Stomach (tissue), 19 donors: ENCODE measurements at places on chromosomes 11 and 22. TPM values are rescaled to one million over a fixed set of nuclear protein-coding genes. Genes with fewer than 3 reads are reported as not detected.

RASGRP2 gene
- 7.2 TPM for polyA plus RNA-seq

FADS2 gene
- 17.1 TPM for polyA plus RNA-seq

DNA sequence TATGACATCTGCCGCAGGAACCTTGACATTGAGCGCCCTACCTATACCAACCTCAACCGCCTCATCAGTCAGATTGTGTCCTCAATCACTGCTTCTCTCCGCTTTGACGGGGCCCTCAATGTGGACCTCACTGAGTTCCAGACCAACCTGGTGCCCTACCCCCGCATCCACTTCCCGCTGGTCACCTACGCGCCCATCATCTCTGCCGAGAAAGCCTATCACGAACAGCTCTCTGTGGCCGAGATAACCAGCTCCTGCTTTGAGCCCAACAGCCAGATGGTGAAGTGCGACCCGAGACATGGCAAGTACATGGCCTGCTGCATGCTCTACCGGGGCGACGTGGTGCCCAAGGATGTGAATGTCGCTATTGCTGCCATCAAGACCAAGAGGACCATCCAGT, 16.0 kb downstream of the TUBA8 start:
- no peak for DNase-seq

DNA sequence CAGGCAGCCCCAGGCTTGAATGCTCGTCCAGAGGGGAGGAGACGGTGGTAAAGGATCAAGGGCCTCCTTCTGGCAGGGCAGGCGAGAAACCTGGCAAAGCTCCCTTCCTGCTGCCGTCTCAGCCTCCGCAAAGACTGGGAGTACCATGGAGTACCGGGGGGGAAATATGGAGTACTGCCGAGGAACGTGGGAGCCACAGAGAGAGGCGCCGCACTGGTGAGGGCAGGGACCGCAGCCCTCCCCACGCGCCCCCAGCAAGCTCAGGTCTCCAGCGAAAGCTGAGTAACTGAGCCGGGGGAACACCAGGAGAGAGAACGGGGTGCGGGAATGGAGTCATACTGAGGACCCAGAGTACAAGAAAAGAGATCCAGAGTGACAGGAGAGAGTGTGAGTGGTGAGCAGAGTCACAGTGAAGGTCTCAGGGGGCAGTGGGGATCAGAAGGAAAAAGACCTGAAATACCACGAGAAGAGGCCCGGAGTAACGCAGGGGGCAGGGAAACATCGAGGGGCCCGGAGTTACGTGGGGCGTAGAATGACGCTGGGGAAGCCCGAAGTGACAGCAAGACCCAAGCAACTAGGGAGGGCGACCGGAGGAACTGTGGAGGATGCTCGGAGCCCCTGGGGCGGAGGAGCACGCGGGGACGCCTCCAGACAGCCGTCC, 740 bp downstream of the EML3 start:
- peak; percentile 83 for DNase-seq

DNA sequence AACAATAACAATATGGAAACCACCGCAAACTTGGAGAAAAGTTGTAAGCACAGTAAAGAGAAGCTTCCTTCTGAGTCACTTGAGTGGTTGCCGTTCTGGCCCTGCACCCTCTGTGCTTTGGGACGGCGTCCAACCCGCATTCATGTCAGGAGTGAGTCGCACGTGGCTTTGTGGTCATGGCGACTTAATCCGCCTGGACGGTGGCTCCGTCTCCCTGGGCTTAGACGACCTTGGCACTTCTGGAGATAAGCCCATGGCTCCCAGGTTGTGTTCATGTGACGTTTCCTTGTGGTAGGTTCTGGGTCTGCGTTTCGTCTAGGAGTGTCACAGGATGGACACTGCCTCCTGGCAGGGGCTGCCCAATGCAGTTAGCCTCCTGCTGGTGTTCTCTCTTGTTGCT, 40.5 kb downstream of the TPCN2 start:
- peak; percentile 63 for DNase-seq

DNA sequence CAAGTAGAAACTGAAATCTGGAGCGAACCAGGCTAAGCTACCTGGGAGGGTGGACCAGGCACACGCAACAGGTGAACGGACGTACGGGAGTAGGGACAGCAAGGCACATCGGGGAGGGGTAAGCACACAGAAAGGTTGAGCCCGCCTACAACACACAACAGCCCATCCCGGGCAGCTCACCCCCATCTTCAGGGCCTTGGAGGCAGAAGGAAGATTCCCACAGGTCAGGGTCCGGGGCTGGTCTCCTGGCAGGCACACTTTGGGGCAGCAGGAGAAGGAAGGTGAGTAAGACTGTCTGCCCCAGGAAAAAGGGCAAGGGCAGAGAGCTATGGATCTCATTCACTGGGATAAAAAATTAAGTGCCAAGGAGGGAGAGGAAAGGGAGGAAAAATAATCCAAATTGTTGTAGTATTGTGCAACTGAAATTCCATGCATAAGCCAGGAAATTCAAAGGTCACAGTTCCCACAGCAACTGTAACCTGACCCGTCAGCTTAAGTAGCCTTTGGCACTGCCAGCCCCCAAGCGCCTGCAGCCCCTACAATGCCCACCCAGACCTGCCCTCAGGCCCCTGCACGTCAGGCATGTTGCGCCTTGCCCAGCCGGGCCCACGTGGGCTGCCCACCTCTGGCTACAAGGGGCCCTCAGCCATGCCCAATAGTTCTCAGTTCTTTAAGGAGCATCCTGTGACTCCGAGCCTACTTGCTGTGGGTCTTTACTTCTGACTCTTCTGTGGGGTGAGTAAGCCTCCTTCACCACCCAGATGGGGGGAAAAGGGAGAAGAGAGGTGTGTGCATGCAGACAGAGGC, 51.8 kb downstream of the MICAL3 start:
- no peak for DNase-seq

DNA sequence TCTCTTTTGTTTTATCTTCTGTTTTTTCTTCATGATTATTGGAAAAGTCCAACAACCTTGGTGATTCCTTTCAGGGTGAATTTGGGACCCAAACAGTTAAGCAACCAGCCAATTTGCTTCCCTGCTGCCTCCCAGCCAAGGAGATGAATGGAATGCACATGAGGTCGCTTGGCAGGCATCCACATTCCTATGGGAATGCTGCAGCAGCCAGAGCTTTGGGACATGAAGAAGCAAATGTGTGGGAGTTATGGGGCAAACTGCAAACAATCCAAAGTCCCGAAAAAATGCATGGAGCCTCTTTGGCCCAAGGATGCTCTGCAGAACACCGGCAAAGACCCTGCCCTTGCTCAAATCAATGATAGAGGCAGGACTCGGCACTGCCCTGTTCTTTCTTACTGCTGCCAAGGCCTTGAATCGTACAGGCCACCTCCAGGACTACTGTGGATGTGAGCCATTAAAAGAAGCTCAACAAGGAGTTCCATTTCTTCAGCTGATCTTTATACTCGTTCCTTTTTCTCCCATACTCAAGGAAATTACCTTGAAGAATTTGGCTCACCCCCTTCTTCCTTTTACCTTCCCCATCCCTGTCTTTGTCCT, 117.3 kb upstream of the TEAD1 start:
- peak; percentile 80 for DNase-seq

GRCh38 chr11:63586451-63587166, 23.4 kb upstream of the PLAAT2 start:
- DNase-seq, result no peak

DNA sequence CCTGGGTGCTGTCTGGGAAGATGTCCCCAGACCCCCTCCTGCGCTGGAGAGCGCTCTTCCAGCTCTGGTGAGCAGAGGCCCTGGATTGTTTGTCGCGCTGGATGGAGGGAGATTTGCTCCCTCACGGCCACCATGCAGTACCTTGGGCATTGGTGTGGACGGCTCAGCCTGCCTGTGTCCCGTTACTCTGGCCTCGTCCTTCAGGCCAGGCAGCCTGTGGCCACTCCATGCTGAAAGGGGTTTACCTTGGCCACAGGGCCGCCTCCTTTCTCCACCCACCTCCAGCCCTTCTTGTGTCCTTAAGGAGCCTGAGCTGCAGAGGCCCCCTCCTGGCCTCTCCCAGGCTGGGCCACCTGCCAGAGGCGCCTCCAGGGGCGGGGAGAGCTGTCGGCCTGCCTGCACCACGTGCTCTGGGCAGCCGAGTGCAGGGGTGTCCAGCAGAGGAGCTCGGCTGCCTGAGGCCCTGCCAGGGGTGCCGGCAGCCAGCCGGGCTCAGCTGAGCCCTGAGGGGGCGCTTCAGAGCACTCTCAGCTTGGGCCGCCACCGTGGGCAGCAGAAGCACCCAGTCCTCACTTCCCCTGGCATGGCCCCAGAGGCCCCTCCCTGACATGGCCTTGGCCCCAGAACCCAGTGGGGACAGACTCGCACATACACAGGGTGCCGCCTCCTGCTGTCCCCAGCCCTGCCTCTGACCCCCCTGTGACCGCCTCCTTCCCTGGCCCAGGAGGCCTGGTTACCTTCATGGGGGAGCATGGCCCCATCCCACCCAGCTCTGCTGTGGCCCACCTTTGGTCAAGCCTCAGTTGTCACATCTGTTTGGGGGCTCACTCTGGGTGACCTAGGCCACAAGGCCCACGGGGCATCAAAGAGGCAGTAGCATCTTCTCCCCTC, 3.4 kb downstream of the CCND1 start:
- DNase-seq, result peak; percentile 87

DNA sequence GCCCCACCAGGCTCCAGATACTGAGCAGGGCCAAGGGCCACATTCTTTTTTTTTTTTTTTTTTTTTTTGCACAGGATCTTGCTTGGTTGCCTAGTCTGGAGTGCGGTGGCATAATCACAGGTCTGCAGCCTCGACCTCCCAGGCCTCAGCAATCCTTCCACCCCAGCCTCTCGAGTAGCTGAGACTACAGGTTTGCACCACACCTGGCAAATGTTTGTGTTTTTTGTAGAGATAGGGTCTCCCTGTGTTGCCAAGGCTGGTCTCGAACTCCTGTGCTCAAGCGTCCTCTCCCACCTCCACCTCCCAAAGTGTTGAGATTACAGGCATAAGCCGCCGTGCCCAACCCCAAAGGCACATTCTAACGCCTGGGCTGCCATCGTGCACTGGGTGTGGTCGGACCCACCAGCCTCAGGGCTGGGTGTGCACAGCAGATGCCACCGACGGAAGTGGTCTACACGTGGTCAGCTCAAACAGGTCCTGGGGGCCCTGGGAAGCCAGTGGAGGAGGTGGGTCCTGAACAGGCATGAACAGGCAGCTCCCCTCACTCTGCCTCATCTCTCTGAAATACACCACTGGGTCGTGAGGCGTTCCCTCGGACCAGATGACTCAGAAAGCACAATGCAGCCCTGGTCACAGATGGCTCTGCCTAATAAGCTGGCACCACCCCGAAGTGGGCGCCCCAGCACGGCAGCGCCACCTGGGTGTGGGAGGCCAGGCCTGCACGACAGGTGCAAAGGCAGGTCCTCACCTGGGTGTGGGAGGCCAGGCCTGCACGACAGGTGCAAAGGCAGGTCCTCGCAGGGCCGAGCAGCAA, 5.1 kb upstream of the B4GALNT4 start:
- DNase-seq, result peak; percentile 74

GRCh38 chr11:119316016-119316728, 758 bp downstream of the MCAM start:
- DNase-seq, result no peak

DNA sequence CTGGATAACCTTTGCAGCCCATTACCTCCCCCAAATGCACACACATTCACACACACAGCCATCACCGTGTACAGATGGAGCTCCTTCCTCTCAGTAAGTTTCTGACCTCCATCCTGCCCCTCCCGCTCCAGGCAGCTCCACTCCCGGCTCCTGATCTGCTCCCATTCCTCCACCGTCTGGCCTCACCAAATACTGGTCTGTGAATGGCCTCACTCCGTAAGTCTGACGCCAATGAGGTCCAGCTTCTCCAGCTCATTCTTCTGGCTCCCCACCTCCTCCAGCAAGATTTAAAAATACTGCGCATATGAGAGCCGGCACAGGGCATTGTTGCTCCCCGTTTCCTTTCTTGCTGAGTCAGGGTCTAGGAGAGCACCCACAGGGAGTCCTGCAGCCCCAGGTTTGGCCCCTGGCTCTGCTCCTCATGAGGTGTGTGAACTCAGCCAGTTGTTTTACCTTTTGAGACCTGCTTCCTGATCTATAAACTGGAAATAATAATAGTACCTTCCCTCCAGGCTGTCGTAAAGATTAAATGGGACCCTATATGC, 14.0 kb upstream of the TUB start:
- DNase-seq, result peak; percentile 40

- DNase-seq, result no peak
Measured at GRCh38 chr11:111514216-111515031, at the start of gene HOATZ. HOATZ (plus strand) TSS chr11:111514778; CDS start chr11:111514785, 7 bp downstream.

GRCh38 chr11:10808235-10808552, 532 bp downstream of the EIF4G2 start:
- DNase-seq, result no peak
